ENCODE measurements at places on chromosomes 2 and 18.

DNA sequence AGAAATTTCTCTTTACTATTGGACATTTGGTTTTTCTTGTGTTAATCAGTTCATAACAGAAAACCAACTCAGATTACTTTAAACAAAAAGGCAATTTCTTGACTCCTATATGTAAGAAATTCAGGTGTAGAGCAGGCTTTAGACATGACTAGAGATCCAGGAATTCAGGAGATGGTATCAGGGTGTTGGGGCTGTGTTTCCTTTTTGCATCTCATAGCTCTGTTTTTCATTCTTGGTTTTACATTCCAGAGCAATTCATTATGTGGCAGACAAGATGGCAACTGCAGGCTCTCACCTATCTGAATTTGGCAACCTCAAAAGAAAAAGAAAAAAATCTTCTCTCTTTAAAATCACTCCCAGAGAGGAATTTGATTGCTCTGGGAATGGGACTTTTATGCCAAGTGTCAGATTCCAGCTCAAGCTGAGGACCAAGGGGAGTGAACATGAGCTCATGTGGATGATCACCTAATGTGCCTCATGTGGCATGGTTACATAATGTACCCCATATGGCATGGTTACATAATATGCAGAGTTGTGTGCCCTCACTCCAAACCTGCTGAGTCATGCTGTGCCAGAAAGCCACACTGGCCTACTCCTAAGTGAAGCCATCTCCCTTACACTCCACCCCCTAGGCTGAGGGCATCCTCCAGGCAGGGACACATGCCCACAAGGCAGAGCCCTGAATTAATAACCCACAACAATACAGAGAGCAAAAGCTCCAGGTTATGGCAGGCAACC lies 282.7 kb downstream of the MBD2 start:
- no peak for DNase-seq

DNA sequence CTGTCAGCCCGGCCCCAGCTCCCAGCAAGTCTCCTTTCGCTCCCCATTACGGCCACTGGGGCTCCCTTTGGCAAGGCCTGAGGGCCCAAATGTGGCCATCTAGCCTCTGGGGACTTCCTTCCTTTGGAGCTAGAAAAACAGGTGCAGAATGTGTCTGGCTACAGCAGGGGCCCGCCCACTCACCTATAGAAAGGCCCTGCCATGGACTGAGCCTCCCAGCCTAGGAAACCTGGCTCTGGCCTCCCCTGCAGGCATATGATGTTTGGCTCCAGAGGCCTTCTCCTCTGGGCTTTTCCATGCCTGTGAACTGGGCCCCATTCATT lies 55.3 kb upstream of the ALPP start:
- DNase-seq = no peak

- DNase-seq = no peak
These were observed 2.9 kb upstream of the SFXN5 start for GRCh38 chr2:73074110-73075069.

DNA sequence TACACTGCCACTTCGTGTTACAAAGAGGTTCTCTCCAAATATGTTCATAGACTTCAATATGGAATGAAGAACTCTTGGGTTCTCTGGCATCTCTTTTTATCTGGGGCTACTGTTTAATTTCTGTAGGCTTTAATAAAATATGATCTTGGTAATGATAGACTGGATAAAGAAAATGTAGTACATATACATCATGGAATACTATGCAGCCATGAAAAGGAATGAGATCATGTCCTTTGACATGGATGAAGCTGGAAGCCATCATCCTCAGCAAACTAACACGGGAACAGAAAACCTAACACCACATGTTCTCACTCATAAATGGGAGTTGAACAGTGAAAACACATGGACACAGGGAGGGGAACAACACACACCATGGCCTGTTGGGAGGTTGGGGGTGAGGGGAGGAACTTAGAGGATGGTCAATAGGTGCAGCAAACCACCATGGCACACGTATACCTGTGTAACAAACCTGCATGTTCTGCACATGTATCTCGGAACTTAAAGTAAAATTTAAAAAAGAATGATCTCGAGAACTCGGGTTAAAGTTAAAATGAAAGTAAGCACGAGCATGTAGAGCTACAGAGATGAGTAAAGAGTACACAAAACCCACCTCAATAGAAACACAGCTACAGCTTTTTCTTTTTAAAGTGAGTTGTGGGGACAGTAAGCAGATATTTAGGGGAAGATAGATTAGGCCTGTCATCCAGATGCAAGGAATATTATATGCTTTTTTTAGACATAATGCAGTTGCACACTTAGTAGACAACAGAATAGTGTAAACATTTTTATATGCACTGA lies 102.3 kb downstream of the SGPP2 start:
- no peak for DNase-seq

DNA sequence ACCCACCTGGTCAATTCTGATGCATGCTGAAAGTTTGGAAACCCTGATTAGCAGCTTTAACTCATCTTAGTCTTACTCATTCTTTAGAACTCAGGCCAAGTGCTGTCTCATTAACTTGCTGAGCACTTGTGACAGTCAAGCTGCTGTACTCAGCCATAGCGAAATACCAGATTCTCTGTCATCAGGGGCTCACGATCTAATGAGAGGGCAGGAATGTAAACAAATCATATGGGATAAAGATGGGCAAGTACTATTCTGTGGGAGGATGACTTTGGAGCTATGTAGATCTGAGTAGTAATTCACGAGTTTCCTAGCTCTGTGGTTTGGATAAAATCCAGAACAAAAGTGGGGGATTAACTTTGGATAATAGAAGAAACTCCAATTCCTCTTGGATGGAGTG lies 376.6 kb downstream of the HRH4 start:
- DNase-seq = no peak

DNA sequence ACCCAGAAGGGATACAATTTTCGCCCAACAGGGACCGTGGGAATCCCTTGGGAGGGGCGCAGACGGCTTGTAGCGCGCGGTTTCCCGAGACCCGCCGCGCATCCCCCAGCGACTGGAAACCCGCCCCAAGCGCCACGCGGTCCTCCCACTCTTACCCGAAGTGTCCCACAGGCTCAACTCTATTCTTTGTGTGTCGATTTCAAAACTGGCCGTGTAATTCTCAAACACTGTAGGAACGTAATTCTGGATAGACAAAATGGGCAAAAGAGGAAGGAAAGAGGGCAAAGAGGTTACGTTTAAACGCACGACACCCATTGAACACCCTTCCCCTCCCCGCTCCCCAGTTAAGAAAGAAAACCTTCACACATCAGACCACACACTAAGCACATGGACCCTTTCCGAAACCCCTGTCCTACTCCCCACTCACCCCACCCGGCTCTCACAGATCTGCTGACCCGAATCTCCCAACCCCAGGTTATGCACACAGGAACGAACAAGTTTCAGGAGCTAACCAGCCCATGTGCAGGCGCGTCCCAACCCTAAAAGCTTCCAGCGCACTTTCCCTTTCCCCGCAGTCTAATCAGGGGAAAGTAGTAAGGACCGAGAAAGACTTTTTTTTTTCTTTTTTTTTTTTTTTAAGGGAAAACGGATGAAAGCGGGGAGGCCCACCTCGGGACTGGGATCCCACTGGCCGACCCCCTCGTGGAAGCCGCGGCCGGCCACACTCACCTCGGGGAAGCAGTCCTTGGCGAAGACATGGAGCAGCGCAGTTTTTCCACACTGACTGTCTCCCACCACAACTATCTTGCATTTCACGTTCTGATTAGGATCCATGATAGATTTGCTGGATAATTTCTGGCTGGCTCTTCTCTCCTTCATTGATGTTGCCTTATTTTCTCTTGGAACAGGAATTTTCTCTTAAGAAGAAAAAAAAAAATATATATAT lies 655 bp downstream of the RND3 start:
- no peak for DNase-seq

DNA sequence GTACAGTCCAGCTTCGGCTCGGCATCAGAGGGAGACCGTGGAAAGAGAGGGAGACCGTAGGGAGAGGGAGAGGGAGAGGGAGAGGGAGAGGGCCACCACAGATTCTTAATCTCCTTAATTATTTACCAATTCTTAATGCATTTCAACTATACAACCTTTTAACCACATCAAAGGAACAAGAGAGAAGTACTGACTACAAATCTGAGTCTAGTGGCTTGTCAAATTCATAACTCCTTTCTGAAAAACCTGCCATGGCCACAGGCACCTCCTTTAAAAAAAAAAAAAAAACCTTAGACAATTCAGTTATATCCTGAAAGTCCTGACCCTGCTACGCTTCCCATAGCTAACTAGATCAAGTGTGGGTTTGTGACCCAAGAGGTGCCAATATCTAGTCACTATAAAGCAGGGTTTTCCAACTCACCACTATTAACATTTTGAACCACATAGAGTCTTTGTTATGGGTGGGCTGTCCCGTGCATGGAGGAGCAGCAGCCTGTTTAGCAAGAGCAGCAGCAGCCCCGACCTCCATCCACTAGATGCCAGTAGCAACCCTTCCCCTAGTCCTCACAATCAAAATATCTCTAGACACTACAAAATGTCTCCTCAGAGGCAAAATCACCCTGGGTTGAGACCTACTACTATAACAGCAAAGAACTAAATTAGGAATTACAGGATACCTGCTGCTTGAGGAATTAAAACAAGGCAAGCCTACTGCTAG lies 6.8 kb downstream of the ESCO1 start:
- DNase-seq = no peak

GRCh38 chr2:140136366-140136765 lies 1356.2 kb upstream of the NXPH2 start:
- DNase-seq = no peak

- DNase-seq = no peak
These were observed 36.2 kb downstream of the LRRFIP1 start for GRCh38 chr2:237663517-237664110.

- DNase-seq = no peak
These were observed 236.3 kb upstream of the RASGRP3 start for GRCh38 chr2:33240178-33240577.

GRCh38 chr2:157460897-157461296 lies 17.0 kb upstream of the CYTIP start:
- no peak for DNase-seq

DNA sequence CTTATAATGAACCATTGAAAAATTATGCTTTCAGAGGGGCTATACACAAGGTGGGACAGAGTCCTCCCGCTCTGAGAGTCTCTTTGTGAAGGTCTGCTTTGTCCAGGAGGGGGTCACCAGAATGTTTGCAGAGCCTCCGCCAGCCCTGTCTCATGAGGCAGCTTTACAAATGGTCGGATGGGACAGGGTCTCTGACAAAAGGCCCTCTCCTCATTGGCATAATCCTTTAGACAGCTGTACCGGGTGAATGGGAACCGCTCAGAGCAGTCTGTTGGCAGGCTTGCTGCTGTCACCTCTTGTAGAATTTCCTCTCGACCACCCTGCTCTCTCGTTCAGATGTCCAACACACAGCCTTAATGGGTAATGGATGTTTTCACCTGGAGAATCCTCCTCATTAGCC lies 40.2 kb upstream of the TGIF1 start:
- DNase-seq = no peak
